ENCODE measurements at places on chromosomes 6 and 20.

DNA sequence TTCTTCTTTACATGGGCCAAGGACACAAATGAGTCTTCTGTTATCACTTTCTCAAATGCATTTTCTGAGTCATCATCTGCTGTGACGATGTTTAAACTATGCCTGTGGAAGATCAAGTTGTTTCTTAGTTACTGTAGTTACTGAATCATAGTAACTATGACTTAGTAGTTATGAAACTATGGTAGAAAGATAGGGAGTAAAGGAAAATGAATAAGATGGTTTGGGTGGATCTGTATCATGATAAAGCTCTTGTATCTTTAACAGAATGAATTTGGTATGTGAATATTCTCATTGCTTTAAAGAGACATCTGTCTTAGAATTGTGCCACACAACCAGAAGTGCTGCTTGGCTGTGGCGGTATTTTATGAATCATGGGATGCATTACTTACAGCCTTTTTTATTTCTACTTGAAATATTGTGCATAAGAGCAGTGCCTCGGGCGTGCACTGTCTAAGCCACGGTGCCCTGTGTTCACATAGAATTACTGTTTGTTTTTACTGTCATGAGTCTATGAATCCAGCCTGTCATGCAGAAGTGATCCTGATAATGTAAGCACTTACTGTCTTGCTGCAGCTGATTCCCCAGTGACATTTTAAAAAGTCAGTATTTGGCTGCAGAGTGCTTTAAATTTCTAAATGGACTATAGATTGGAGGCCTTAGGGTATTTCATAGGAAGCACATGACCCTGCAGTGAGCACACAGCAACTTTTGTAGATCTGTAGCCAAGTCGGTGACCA, 215.2 kb downstream of the TMEM242 start:
- peak; percentile 14 for DNase-seq

DNA sequence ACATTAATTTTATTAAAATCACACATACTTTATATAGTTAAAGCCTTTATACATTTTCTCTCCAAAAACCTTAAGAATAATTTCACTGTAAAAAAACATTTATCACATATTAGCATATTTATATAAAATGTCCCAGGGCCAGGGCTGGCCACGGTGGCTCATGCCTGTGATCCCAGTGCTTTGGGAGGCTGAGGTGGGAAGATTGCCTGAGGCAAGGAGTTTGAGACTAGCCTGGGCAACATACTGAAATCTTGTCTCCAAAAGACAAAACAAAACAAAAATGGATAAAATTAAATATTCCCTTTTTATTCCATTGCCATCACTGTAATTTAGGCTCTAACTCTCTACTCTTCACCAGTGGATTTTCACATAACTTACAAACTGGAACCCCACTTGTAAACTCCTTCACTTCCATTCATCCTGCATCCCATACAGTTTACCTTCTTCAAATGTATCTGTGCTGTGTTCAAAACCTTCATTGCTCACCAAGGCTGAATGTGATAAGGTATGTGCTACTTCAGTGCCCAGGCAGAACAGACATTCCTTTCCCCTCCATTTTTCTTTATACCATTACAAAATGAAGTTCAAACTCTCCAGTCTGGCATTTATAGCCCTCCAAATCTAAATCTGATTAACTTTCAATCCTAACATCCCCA, 42.9 kb upstream of the PIM1 start:
- no peak for DNase-seq

DNA sequence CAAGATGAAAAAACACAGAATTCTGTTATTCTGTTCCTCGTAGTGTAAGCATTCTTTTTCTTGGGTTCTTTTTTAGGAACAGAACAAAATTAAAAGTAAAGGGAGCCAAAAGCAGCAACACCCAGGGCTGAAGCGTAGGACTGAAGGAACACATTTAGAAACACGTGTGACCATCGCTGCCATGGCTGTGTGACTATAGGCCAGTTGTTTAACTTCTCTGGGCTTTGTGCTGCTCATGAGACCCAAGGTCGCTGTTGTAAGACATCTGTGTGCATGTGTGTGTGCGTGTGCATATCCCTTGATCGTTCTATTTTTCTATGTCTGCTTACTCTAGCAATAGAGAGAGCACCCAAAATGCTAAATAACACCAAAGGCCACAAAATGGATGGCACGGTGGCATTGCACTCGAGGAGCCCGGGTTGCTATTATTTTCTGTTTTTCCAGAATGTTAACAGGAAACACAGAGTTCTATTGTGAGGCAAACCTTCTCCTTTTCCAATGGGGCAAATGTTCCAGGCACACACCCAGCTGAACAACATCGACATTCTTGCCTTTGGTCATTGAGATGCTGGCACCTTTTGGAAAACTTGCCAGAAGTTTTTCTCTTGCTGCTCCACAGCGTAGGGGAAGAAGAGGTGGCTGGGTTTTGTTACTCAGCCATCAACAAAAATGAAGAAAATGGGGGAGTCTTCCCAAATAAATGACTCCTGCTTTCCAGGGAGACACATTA, 267.8 kb upstream of the ECI2 start:
- no peak for DNase-seq

- DNase-seq, result no peak
Observed at GRCh38 chr6:44038543-44039065, 88.6 kb downstream of the MRPL14 start.

- DNase-seq, result peak; percentile 51
Observed at GRCh38 chr20:50980071-50980681, 21.6 kb downstream of the MOCS3 start.

DNA sequence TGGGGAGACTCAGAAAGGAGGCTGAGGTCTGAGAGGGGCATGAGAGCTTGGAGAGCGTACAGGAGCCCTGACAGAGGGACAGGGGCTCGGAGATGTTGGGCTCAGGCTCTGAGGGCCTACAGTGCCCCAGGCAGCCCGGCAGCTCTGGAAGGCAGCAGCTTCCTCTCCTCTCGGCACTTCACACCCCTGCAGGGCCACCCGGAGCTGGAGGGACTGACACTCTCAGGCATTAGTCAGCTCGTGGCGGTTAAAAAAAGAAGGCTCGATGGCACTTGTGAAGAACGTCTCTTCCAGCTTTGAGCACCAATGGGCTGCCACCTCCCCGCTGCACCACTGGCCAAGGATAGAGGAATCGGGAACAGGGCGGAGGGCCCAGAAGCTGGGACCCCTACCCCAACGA, 62.6 kb upstream of the SIRPA start:
- no peak for DNase-seq
